ENCODE measurements at places on chromosomes 1 and 21.

GRCh38 chr1:97947695-97948094, 26.9 kb upstream of the DPYD start:
- no peak for DNase-seq

DNA sequence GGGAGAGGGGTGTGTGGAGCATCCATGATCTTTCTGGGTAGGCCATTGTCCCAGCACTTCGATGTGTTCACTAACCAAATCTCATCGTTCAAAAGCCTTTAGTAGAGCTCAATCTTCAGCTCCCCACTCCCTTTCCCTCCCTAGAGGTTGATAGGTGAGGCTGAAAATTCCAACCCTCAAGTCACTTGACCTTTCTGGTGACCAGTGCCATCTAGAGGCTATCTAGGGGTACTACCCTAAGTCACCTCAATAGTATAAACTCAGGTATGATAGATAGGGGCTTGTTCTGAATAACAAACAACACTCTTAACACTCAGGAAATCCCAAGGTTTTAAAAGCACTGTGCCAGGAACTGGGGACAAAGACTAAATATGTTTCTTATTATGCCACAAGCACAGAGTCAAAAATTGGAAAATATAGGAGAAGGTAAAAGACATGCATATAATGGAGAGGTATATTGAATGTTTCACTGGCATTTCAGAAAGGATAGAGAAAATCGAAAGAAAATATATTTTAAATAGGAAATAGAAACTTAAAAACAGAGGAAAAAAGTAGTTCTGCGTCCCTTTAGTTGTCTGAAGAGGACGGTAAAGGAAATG, 42.9 kb upstream of the CD53 start:
- peak; percentile 0 for DNase-seq

DNA sequence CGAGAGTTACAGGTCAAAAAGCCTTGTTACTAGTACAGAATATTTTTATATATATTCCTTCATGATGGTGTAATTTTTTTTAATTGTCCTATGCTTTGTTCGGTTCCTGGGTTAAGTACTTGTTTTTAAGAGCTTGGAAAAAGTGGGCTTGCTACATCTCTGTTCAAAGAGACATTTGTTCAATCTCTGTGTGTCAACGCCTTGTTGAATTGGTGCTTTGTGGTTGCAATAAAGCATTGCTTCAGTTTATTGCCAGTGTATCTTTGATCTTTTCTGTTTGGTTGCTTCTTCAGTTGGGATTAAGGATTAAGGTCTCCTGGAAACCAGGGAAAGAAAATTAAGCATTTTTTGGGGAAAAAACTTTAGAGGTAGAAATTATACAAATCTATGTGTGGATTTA, 47.7 kb upstream of the DNASE2B start:
- no peak for DNase-seq

DNA sequence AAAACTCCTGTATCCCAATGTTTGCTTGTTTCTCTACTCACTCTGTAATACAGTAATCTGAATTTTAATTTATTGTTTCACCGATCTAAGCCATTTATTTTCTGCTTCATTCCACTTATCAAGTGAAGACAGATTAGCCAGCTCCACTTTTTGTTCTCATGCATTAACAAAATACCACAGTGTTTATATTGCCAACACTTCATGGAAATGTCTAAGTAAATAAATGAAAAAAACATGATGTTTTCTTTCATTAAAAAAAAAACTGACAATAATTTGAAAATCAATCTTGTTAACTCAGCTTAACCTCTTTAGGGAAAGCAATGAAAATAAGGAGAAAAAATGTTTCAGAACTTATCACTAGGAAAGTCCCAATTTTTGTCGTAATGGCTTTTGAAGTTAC, 11.5 kb downstream of the ARHGAP29 start:
- no peak for DNase-seq

DNA sequence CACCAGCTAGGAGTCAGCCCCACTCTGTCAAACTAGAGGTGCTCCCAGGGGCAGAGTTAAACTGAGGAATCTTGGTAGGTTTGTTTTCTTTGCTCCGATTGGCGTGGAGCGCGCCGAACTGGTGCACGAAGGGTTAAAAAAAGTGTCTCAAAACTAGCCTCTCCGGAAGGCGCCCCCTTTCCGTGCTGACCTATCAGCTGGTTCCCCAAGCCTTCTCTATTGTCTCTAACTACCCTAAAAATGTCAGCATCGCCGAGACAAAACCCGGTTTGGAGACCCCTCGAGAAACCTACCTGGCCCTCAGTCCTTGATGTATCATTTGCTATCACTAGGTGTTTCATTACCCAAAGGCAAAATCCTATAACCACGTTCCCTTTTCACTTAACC, 2.2 kb downstream of the TGFB2 start:
- no peak for DNase-seq

GRCh38 chr1:199646761-199647160, 380.7 kb upstream of the NR5A2 start:
- DNase-seq, result no peak

DNA sequence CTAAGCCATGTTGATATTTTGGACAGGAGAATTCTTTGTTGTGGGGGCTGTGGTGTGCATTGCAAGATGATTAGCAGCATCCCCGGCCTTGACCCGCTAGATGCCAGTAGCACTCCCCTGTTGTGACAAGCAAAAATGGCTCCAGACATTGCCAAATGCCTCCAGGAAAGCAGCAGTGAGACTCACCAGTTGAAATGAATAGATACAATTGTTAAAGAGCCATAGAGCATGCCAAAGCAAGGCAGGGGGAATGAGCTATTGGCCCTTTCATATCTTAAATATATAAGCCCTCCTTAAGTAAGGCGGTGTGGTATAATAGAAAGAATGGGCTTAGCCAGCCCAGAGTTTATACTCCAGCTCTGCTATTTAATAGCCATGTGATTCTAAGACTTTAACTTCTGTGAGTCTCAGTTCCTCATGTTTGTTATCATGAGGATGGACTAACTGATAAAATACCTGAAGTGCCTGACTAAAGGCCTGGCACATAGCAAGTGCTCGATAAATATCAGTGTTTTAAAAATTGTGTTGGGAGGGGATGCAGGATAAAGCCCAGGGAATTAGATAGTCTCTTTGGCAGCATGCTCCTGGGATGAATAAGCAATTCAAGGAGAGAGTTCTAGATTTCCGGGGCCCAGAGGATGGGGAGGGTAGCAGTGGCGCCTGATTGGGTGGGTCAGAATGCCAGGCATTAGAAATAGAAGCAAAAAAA, 21.1 kb upstream of the RGS4 start:
- DNase-seq, result no peak

- DNase-seq, result no peak
Observed at GRCh38 chr21:14058566-14058965, 152.2 kb downstream of the LIPI start.

DNA sequence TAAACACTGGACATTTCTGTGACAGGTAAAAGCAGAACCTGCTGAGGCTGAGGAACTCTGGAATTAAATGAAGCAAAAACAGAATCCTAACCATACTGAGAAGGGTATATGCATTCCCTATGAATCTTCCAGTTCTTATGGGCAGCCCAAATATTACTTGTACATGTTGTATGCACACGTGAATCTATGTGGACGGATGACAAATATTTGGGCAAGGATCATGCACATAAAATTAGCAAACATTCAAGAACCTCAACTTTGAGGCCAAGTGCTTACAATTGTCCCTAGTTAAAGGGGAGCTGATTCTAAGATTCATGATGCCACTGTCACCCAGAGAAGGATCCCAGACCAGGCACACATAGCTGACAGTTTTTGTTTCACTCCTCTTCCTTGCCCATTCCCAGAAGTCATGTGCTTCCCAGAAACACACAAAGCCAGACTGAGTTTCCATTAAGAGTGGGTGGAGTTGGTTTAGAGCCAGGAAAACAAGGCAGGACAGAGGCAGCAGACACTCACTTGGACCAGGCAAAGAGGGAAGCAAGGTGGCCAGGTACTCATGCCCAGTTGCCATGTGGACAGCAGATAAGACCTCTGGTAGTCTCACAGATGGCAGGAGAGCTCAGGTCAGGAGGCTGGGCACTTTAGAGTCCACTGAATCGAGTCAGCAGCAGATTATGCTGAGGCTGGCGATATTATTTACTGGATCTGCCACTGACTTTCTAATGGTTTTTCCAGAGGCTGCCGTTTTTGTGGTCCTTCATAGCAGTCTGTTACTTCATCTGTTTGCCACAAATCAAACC, 25.6 kb downstream of the AK2 start:
- DNase-seq, result no peak

DNA sequence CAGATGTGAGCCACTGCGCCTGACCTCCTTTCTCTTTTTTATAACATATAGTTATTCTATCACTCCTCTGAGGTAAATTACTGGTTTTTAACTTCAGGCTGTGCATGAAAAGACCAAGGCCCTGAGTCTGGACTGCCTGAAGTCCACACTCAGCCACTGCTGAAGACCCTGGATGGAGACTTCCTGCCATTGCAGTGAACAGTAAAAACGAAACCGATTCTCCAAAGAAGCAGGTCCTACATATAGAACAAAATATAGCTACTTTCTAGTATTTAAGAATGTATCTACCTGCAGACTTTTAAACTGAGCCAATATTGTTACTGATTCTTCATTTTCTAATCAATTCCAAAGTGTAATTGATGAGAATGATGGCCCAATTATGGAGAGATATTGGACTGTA, 232.8 kb downstream of the CHRM3 start:
- DNase-seq, result no peak

DNA sequence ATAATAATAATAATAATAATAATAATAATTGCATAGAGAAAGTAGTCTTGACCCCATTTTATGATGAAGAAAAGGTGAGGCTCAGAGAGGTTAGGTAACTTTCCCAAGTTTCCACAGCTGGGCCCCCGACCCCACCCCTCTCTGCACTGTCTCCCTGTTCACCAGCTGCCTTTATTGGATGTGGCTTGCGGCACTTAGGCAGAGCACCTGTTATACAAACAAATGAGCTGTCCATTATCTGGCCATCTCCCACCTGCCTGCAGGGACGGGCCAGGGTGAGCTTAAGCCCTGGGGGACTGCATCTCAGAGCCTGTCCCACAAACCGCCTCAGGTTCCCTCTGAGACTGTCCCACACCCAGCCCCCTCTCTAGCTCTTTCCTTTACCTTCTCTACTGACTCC, 10.1 kb upstream of the EFNA1 start:
- DNase-seq, result no peak

DNA sequence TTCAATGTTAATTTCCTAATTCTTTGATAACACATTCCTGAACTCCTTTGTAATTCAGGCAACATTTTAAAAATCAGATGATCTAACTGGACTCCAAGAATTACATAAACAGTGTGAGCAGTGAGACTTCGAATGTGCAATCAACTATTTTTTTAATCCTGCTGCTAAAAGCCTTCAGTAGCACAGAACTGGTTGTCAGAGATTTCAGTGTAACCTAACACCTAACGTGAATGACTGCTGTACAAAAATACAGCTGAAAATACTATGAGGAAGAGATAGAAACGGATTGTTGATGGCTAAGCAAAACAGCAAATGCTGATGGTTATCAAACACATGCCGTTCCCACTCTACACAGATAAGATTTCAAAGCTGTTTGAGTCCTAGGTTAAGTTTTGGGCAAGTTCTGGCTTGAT, 46.1 kb downstream of the APP start:
- DNase-seq, result no peak

DNA sequence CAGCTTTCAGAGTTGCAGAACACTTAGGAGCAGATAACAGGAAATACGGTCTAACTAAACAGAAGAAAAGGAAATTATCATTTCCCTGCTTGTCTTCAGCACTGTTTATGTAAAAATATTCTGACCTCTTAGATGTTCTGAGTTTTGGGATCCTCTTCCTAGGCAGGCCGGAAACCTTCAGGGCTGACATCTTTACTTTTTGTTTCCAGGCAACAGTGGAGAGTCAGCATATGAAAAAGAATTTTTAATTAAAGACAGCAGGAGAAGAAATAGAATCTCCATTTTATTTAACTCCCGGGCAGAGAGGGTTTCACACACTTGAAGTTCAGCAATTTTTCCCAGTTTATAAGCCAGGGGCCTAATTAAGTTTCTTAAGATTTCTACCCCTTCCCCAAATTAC, 5.1 kb upstream of the RIPPLY3 start:
- no peak for DNase-seq

GRCh38 chr1:53669621-53670191, 69.3 kb downstream of the GLIS1 start:
- no peak for DNase-seq

- DNase-seq, result no peak
Observed at GRCh38 chr1:906600-907420, 16.9 kb upstream of the SAMD11 start.

GRCh38 chr1:213166852-213167251, 115.8 kb downstream of the RPS6KC1 start:
- no peak for DNase-seq

DNA sequence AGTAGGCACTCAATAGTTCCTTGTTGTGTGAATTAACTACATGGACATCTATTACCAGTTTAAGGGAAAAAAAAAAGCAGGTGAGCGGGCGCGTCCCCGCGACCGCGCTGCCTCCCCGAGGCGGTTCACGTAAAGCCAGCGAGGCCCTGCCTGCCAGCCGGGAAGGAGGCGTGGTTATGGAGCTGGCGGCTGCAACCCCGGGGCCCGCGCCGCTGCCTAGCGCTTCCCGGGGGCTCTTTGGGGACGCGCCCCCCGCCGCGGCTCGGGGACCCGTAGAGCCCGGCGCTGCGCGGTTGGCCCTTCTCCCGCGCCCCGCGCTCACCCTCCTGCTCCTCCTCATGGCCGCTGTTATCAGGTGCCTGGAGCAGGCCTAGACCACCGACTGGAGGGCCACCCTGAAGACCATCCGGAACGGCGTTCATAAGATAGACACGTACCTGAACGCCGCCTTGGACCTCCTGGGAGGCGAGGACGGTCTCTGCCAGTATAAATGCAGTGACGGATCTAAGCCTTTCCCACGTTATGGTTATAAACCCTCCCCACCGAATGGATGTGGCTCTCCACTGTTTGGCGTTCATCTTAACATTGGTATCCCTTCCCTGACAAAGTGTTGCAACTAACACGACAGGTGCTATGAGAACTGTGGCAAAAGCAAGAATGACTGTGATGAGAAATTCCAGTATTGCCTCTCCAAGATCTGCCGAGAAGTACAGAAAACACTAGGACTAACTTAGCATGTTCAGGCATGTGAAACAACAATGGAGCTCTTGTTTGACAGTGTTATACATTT, 2.6 kb upstream of the CC2D1B start:
- no peak for DNase-seq

GRCh38 chr1:208279826-208280588, 35.8 kb upstream of the PLXNA2 start:
- no peak for DNase-seq

GRCh38 chr1:90834886-90835660, 118.0 kb upstream of the BARHL2 start:
- DNase-seq, result no peak

DNA sequence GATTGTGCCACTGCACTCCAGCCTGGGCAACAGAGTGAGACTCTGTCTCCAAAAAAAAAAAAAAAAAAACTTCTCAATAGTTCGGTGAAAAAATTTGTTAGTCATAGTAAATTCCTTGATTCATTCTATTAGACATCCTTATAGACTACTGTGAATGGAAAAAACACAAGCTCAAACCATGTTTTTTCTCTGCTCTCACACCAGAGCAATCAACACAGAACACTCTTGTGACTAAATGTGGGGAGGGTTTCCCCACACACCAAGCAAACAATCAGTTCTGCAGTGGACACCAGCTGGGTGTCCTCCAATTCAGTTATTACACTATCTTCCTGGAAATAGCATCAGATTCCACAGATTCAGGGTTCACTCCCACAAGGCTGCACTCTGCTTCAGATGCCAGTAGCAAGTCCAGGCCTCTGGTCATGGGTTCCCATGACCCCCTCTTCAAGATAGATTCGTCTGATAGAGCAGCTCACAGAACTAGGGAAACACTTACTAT, 69.1 kb upstream of the TEKT2 start:
- no peak for DNase-seq
